Liver (tissue), 10 donors: ENCODE measurements at places on chromosomes 4 and X.

GRCh38 chrX:14030174-14030530, 460 bp upstream of the GEMIN8 start:
- no peak for DNase-seq

DNA sequence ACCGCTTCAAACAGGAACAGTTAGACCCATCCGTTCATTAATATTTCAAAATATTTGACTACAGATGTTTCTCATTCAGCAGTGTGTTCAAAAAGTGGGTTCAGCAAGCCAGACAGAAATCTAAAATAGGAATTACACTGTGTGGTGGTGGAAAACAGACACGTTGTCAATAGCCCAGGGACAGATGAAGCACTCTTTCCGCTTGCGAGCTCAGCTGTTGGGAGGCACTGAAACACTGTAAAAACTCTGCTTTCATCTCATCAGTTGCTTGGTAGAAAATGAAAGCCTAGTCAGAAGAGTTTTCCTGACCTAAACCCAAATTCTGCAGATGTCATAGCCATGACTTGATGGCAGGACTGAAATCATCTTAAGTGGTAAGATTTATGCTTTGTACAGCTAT, 38.5 kb downstream of the LRP2BP start:
- no peak for DNase-seq

DNA sequence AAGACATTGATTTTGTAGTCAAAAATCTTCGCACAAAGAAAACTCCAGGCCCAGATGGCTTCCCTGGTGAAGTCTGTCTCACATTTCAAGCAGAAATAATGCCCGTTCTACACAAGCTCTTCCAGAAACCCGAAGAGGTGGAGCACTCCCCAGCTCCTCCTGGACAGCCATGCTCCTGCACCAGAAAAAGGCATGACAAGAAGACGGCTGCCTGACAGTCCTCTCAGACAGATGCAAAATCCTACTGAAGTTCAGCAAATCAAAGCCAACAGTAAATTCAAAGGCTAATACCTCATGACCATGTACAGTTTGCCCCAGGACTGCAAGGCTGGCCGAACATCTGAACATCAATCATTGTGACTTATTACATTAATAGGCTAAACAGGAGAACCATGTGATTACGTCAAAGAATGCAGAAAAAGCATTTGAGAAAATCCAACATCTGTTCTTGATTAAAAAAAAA, 30.8 kb upstream of the MXD4 start:
- DNase-seq: no peak

- DNase-seq: no peak
These were observed 171.7 kb upstream of the HCCS start for GRCh38 chrX:10939424-10939823.

GRCh38 chr4:177087499-177087898, 222.2 kb upstream of the NEIL3 start:
- DNase-seq: no peak
